Fibroblast of skin of abdomen (primary cell): ENCODE measurements at places on chromosomes 1 and 21.

DNA sequence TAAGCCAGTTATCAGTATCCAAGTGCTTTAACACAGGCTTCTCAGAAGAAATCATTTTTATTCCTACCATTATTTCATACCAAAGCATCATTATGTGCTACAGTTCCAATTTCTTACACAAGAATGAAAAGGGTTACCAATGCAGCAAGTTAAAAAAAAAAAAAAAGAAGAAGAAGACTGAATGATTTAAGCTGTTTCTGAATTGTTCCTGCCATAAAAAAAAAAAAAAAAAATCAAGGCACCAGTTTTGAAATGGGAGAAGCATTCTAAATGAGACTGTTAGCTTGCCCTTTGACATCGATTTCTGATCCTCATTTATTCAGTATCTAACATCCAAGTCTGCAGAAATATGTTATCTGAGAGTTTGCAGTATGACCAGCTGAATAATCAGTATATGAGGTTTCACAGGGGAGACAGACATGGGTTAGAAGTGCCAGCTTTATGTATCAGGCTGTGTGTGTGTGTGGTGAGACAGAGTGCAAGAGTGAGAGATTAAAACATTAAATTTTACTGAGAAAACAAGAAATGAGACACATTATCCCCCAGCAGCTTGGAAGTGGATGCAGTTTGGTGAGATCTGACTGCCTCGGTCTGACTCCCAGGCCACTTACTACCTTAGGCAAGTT lies 105.8 kb downstream of the COLGALT2 start:
- no peak for DNase-seq

DNA sequence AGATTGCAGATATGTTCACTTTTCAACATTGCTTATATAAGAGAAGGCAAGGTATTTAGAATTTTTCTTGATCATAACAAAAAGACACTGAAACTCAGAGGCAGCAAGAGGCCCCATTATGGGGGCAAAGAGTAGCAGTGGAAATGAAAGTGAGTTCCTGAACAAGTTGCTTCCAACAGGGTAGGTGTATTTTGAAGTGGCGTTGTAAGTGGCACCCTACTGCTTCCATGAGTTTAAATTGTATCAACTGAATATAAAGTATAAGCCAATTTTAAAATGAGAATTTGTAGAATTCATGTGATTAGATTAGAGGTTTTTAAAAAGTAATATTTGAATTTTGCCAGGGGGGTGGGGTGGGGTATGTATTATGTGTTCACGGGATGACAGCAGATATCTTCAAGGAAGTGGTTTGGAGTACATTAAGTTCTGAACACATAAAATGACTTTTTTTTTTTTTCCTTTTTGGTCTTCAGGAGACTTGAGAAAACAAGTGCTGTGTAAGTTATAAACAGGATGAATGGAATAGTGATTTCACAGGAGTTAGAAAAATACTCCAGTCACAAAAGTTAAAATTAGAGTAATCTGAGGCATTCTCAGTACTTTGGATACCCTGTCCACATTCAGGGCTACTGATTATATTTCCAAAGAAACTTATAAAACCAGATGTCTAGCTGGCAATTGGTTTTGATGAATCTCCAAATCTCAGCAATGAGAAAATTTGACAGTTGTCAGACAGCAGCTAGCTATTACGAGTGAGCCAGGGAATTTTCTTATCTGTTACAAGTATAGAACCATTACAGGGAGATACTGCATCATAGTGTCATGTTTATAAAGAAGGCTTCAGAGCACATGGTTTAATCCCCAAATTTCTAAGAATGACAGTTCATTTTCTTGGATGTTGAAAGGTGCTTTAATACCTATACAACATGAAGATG lies 182.0 kb downstream of the ST6GALNAC3 start:
- no peak for DNase-seq

GRCh38 chr1:198653808-198654413 lies 15.1 kb downstream of the PTPRC start:
- DNase-seq, result no peak

GRCh38 chr1:248599396-248599795 lies 1.9 kb upstream of the OR2T10 start:
- DNase-seq, result no peak

GRCh38 chr1:245419461-245419978 lies 264.7 kb downstream of the KIF26B start:
- DNase-seq, result no peak

DNA sequence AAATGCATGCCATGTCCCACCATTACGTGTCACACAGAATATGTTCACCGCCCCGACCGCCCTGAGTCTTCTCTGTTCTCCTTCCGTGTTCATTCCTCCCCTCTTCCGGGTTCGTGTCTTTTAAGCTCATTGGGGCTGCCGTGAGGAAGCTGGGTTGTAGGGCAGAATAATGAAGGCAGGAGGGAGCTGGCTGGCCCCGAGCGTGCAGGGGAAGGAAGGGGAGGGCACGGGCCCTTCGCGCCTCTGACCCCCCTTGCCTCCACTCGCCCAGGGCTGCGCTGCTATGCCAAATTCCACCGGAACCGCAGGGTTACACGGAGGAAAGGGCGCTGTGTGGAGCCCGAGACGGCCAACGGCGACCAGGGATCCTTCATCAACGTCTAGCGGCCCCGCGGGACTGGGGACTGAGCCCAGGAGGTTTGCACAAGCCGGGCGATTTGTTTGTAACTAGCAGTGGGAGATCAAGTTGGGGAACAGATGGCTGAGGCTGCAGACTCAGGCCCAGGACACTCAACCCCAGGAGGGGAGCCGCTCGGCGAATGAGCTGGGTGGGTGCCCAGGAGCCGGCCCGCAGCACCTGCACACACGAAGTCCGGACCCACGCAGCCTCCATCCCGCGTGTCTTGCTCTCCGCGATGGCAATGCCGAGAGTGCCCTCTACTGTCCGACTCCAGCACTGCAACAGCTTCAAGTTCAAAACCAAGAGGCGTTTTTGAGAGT lies 16.5 kb upstream of the AGTRAP start:
- peak; percentile 39 for DNase-seq

DNA sequence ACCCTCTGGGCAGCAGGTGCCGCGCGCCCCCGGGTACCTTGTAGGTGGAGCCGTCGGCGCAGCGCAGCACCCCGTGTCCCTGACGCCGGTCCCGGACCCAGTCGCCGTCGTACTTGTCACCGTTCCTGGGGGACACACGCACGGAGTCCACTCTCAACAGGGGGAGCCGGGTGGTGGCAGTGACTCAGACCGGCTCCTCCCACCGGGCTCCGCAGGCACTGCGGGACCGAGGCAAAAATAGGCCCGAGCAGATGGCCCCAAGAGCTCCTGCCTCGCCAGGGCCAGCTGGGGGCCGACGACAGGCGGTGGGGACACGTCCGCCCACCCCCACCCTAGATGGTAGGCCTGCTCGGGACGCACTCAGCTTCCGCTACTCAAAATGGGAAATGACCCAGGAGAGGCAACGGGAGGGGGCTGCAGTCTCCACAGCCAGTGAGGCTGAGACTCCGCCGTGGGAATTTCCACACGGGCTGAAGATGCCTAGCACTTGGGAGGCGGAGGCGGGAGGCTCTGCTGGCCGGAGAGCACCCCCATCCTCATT lies 6.3 kb downstream of the MORN1 start:
- no peak for DNase-seq

DNA sequence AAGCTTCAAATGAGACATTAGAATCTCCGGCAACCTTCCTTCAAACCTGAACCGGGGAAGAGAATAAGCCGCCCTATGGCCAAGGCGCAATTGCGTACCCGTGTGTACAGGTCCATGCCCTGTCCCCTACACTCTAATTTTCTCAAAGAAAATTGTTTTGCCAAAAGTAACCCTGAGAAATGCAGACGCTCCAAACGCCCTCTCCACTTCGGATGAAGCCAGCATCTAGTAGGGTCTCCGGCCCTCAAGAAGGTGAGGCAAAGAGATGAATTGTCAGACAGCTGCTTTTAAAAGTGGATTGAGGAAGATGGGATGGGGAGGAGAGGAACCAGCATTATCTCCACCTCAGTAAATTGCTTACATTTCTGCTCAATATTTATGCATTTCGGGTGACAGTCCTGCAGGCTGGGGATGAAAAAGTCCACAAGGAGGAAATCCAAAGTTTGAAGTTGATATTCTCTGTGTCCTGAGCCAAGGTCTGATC lies 630 bp upstream of the LHX9 start:
- no peak for DNase-seq

- DNase-seq, result no peak
These were observed 279.5 kb upstream of the POU3F1 start for GRCh38 chr1:38326135-38326534.

GRCh38 chr1:204143276-204144041 lies 8.4 kb downstream of the ETNK2 start:
- no peak for DNase-seq

- no peak for DNase-seq
These were observed 180.4 kb downstream of the SLC44A5 start for GRCh38 chr1:75430526-75430925.

- no peak for DNase-seq
These were observed 41.0 kb downstream of the MFSD2A start for GRCh38 chr1:39995973-39996393.

DNA sequence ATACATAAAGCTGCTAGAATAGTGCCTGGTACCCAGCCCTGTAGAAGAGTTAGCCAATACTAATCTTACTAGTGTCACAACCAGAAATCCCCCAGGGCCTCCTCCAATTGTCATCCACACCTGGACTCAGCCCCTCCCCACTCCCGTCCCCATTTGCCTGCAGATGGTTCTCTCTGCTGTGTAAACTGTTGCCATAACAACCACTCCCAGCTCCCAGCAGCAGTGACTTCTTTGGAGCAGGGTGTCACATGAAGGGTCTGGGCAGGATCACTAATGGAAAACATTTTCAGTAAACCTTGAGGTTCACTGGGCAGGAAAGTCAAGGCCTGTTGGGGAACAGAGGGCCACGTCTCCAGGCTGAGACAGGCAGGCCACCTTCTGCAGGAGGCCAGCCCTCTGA lies 126.0 kb upstream of the IPO9 start:
- no peak for DNase-seq

DNA sequence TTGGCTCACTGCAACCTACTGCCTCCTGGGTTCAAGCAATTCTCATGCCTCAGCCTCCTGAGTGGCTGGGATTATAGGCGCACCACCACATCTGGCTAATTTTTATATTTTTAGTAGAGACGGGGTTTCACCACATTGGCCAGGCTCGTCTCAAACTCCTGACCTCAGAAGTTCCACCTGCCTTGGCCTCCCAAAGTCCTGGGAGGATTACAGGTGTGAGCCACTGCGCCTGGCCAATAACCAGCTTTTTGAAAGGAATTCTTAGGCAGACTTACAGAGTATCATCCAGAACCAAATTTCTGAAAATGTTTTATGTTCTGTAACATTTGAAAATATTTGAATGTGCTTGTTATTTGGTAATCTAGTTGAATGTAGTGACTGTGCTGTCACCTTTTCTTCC lies 14.6 kb downstream of the BTF3L4 start:
- no peak for DNase-seq

- peak; percentile 58 for DNase-seq
These were observed 501.4 kb downstream of the TTLL7 start for GRCh38 chr1:83497563-83497962.

GRCh38 chr1:201307231-201307630 lies 23.9 kb downstream of the PKP1 start:
- no peak for DNase-seq

DNA sequence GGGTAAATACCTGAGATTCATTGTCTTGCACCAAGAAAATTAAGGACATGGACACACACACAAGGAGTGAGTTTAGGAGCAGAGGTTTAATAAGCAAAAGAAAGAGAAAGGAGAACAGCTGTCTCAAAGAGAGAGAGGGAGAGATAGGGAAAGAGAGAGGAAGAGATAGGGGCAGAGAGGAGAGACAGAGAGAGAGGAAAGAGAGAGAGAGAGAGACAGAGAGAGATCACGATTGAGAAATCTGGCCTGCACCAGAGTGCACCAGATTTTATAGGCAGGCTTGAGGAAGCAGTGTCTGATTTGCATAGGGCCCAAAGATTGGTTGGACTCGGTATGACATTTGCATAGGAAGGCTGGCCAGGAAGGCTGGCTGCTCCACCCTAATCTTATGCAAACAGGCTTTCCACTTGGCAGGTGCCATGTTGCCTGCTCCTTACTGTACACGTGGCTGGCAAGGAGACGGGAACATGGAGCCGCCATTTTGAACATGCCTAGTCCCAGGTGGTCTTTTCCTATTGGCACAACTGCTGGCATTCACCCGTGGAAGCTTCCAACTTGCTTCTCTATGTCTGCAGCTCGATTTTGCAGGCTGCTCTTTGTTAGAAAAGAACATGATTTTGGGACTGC lies 419.9 kb downstream of the ZP4 start:
- DNase-seq, result no peak

GRCh38 chr1:26993237-26994019 lies at the start of gene TRNP1:
TSS of gene TRNP1 (plus strand) at chr1:26993692. CDS start at chr1:26993787, 95 bp downstream.
- DNase-seq, result peak; percentile 80

DNA sequence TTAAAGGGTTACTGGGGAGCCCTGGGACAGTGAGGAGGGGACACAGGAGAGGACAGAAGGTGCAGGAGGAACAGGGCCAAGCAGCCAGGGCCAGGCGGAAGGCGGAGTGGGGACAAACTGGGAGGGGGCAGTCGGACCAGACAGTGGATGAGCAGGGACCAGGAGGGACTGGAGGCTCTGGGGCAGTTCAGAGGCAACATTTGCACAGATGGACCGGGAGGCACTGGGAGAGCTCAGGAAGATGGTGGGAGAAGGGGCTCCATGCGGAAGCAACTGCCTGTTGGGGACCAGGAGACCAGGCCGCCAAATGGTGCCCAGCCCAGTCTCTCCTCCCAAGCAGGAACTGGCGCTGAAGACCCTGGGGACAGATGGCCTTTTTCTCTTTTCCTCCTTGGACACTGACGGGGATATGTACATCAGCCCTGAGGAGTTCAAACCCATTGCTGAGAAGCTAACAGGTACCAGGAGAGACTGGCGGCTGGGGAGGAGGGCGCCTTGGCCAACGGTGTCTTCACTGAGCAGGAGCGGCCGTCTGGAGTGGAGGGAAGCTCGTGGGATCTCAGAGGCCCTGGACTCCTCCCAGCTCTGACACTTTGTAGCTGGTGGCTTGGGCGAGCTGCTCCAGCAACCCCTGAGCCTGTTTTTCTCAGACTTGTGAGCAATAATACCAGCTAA lies 847 bp downstream of the SELENON start:
- no peak for DNase-seq

DNA sequence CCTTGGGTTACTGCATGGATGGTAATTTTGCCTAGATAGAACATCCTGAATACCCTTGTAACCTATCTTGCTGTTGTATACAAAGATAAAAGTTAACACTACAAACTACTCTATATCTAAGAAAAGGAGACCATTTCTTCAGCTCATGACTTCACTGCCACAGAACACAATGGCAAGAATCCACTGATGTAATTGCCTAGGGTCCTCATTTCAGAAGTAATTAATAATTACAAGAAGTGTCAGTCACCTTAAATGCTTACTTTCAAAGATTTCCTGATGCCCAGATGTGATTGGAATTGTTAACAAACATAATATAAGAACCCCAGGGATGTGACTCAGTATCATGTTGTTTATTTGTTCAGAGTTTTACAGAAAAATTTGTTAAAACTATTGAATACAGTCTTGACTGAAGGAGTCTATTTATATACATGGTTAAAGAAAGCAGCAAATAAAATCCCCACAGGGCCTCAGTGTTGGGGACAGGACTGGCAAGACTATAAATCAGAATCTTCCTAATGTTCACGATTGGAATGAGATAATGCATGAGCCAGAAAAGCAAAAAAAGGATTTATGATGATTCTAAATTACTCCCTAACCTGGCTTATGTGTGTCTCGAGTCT lies 83.9 kb downstream of the CRB1 start:
- DNase-seq, result no peak
